Bronchial smooth muscle cell (primary cell): ENCODE measurements at places on chromosomes 5 and 9. TPM values are rescaled to one million over a fixed set of nuclear protein-coding genes. Genes with fewer than 3 reads are reported as not detected.

Gene DIPK1B
- total RNA-seq: 0.69 and 1.1 TPM in 2 replicates

Gene HAPLN1
- 0.77 and 1.1 TPM in 2 replicates for total RNA-seq

Gene PLK2
- 60.3 and 133 TPM in 2 replicates for total RNA-seq

Gene SGCD
- 4.4 and 10.2 TPM in 2 replicates for total RNA-seq

Gene PCDHB5
- 0.32 and 3.3 TPM in 2 replicates for total RNA-seq

Gene NIPAL4
- not detected in 2 replicates for total RNA-seq

Gene TXNDC8
- not detected in 2 replicates for total RNA-seq

Gene COL5A1
- 93.8 and 124 TPM in 2 replicates for total RNA-seq
